ENCODE measurements at places on chromosomes 1 and 21.

DNA sequence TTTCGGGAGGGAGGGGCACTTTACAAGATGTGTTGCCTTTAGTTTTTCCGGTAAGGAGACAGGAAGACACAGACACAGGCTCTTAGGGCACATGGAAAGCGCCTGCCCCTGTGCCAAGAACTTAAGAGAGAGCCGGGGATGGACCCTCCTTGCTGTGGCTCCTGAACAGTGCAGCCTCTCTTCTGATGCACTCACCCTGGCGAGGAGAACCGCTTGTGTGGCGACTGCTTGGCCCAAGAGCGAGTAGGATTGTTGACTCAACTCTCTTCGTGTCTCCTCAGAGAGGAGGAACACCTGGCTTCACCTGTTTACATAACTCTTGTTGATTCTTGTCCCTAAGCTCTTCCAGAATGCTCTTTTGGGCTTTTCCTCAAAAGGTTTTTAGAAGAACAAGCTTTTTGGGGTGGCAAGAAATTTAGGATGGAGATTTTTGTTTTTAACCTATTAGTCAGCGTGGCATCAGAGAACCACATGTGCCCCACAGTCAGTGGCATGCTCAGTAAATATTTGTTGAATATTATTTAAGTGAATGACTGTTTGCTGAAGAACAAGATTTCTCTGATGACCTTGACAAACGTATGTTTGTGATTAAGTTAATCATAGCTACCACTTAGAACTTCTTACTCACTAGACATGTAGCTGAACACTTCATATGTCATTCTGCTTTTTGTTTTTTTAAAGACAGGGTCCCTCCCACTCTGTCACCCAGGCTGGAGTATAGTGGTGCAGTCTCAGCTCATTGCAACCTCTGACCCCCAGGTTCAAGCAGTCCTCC lies 60.6 kb downstream of the NFIA start:
- no peak for DNase-seq

GRCh38 chr1:33361532-33362235 lies 40.8 kb upstream of the A3GALT2 start:
- no peak for DNase-seq

DNA sequence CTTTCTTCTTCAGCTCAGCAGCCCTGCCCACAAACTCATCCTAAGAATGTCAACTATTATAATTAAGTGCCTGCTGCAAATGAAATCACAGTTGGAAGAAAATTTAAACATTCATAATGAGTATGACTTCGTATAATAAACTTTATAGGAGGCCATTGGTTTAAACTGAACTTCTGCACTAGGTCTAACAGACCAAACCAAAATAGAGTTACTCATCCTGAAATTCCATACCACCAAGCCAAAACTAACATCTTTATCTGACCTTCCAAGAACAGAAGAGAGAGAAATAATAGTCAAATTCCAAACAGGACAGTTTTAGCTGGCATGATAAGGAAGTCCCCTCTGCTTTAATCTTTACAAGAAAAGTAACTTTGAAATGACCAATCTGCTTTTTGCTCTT lies 472.4 kb upstream of the PRMT6 start:
- no peak for DNase-seq

- DNase-seq: no peak
Measured at GRCh38 chr1:203539831-203540546, 46.0 kb downstream of the OPTC start.

- DNase-seq: no peak
Measured at GRCh38 chr21:44756423-44757185, 45.0 kb downstream of the UBE2G2 start.

DNA sequence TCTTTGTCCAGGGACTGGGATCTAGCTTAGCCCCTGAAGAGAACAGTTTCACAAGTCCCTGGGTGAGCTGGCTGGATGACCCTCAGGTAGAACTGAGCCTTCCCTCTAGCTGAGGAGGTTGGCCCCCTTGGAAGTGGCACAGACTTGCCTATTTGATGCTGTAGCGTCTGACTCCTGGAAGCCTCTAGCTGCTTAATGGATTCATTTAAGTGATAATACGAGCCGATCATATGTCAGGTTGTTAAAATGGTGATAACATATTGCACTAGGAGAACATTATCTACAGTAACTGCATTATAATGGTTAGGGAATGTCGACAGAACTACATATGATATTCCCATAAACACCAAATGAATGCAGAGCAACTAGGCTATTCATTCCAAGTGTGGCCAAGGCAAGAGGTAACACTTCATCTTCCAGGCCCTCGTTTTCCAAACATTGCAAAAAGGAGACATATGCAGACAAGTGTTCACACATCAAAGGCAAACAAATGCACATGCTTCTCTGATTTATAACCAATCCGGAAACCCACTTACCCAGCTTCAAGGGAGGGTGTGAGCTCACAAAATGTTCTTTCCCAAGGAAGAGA lies 340.1 kb upstream of the PLXNA2 start:
- DNase-seq: no peak

- no peak for DNase-seq
Measured at GRCh38 chr21:44771896-44772525, 29.6 kb downstream of the UBE2G2 start.

- DNase-seq: no peak
Measured at GRCh38 chr21:31124010-31124409, 85.7 kb upstream of the KRTAP19-8 start.

Data from activated CD4-positive, alpha-beta T cell treated with anti-CD3 and anti-CD28 coated beads, Interleukin-2, amount 50 U/mL, for 24 hours (primary cell).